GM12864 (cell line): ENCODE measurements at places on chromosomes 11 and 22.
A peak's percentile ranks its signal among the peaks of the same experiment; 100 is the strongest.

DNA sequence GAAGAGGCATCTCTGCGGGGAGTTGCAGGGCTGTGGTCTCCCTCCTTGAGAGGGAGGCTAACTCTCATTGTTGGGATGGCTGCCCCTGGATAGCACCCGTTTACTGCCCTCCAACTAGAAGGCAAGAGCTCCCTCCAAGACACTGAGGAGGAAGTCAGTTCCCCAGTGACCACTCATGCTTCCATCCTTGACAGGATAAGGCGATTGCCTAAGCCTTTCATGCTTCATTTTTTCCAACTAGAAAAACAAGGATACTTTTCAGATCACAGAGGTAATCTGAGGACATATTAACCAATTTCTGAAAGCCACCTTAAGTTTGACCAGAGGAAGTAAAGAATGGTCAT lies 186.6 kb downstream of the MAML2 start:
- no peak for DNase-seq

- no peak for DNase-seq
These were observed 41.4 kb downstream of the MCHR1 start for GRCh38 chr22:40720538-40721256.

DNA sequence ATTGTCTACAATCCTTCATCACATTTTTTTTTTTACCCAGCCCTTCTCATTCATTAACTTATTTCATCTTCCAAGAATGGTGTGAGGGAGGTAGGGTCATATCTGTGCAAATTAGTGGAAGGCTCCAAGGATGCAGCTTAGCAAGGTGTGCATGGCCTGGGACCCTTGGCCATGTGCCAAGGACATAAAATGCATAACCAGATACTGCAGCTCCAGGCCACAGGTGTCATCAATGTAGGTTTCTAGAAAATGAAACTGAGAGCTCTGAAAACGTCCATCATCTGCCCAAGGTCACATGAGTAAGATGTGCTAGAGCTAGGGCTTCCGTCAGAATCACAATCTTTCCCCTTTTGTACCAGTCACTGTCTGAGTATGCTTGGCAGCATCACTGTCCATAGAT lies 29.8 kb downstream of the ANKK1 start:
- peak; percentile 12 for DNase-seq

DNA sequence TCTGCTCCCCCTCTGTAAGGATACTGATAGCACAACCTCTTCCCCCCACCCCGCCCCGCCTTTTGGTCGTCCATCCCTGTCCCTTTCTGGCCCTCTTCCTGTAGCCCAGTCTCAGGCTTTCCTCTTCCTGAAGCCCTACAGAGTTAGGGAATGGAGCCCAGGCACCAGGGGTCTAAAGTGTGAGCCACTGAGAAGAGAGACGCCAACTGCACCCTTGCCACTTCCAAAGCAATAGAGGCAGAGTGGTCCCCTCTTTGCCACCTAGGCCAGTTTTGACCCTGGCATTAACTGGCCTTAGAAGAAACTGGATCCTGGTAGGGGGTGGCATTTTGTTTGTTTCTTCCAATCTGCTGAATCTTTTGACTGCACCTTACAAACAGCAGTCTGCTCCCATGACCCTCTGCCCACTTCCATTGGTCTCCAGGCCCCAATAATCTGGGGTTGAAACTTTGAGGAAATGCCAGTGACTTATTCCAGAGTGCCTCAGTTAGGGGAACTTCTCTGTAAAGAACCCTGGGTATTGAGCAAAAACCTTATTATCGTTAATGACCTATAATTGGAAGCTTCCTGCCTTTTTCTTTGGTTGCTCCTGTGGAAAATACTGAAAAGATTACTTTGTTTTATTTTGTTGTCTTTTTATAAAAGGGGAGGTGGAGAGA lies 9.7 kb upstream of the GRK2 start:
- no peak for DNase-seq

DNA sequence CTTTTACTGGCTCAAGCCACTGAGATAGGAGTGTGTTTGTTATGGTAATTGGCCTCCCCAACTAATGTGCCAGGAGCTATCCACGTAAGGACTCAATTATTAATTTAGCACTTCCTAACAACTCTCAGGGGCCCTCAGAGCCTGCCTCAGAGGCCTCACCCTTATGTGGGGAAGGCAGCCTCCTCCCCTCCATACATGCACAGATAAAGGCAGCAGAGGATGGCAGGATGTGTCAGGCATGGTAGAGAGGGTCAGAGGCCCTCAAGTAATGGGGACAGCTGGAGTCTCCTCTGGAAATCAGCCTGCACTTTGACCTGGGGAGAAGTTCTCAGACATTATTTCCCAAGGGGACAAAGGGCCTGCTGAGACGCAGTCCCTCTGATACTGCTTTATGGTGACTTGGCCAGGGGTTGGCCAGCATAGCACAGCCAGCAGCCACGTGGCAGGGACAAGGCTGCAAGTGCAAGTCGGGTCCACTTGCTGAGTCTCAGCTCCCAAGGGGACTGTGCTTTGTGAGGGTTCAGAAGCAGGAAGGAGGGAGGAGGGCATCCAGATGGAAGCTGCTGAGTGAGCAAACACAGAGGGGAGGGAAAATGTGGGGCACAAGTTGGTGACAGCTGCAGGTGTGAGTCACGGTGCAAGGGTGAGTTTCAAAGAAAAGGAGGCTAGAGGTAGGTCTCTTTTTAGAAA lies 17.0 kb downstream of the MOGAT2 start:
- no peak for DNase-seq

- no peak for DNase-seq
These were observed 72.0 kb downstream of the PRR5L start for GRCh38 chr11:36367806-36368680.

GRCh38 chr11:63839508-63840355 lies 822 bp downstream of the MARK2 start:
- DNase-seq: no peak
